ENCODE measurements at places on chromosomes 12 and 14.

DNA sequence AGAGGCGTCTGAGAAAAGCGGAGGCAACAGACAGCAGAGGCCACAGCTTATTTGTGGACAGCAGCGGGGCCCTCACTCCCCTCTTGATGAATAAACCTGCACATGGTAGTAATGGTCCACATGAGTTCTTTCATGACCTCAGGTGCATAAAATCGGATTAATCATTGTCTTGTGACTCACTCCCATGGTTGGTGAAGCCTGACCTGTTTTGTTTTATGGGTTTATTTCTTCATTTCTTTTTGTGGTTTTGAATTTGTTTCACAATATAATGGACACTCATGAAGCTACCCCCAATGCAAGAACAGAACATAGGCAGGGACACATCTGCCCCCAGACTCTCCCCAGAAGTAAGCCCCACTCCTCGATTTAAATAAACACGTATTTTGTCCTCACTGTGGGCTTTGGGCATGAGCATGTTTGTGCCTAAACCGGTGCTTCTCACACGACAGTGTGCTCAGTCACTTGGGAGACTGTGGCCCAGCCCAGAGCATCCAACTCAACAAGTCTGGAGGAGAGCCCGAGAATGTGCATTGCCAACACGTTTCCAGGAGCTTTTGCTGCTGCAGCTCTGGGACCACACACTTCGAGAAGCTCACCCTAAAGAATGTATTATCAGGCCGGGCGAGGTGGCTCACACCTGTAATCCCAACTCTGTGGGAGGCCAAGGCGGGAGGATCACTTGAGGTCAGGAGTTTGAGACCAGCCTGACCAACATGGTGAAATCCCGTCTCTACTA is 116.1 kb downstream of the SCARB1 start:
- DNase-seq, result no peak

- no peak for DNase-seq
Measured at GRCh38 chr12:100567945-100568344, 5.5 kb upstream of the GAS2L3 start.

GRCh38 chr12:60398547-60398946 is 802.7 kb downstream of the SLC16A7 start:
- DNase-seq, result no peak

- DNase-seq, result no peak
Measured at GRCh38 chr12:59700153-59700450, 104.3 kb downstream of the SLC16A7 start.

DNA sequence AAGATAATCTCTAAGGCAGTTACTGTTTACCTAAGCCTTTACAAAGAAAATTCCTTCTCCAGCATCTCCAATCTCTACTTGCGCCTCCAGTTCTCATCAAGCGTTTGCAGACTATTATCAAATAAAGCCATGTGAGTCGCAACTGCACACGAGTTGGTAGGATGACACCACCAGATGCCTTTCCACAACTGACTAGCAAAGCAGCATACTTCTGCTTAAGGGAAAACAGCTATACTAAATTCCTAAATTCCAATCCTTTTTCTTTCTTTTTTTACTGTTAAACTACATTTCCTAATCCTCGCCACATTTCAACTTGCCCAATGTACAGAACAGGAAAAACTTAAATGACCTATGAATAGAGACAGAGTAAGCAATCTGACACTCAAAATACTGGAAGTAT is 166.7 kb downstream of the ITPR2 start:
- DNase-seq, result no peak

DNA sequence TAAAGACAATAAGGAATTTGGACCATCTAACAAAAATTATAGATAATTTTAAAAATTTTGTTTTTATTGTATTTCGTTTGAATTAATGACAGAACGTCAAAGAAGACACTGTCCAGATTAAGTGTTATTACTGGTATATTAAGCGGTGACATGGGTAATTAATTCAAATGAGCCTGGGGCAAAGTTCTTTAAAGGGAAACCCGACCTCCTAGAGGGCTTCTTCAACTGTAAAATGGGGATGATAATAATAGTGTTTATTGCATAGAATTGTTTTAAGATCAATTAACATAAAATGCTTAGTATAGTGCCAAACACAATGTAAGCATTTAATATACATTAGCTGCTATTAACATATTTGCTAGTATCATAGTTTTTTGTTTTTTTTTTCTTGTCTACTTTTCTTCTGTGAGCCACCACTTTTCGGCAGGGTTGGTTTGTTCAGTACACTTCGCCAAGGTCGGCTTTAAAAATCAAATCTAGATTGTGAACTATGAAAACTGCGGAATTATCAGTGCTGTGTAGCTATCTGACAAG is 514 bp upstream of the LARP4 start:
- peak; percentile 88 for DNase-seq

DNA sequence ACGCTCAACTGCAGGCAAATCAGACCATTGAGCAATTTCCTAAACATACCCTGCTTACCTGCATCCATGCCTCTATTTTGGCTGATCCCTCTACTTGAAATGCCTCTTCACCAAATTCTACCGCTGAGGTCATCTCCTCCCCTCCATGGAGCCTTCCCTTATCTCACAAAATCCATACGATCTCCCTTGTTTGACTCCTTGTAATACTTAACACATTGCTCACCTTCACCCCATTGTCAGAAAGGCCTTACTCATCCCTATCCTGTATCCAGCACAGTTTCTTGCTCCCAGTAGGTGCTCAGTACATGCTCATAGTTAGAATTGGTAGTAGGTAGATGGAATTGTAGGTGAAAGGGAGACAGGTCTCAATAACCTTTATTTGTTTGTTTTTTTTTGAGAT is 5.4 kb downstream of the DDN start:
- DNase-seq, result no peak

- DNase-seq, result peak; percentile 23
Measured at GRCh38 chr12:95548056-95548538, 3.2 kb downstream of the USP44 start.

DNA sequence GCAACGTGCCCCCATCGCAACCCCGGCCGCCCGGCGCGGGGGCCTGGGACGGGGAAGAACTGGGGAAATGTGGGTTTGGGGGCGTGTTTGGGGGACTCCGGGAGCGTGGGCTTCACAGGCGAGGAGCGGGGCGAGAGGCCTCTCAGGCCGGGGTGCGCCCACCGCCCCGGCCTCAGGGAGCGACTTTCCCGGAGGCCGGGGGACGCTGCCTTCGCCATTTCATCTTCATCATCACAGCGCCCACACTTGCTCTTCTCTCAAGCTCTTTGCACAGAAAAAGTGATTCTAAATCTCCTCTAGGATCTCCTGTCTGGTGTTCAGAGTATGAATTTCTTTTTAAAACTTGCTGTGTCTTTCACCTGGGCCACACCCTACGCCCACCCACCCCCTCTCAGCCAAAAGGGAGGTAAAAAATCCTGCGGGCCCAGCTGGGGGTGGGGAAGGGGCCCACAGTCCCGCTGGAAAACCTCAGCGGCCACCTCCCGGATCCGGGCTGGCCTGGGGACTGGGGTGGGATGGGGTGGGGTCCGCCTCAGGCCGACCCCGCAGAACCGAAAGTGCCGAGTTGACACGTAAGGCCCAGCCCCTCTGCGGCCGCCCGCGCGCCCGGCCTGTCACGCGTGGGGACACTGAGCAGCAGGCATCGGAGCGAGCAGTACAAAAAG is 7.4 kb downstream of the CDKN1B start:
- DNase-seq, result peak; percentile 70

GRCh38 chr14:88667555-88668273 is 104.9 kb downstream of the ZC3H14 start:
- DNase-seq, result peak; percentile 90

- DNase-seq, result peak; percentile 84
Measured at GRCh38 chr14:50121486-50121885, 5.1 kb upstream of the VCPKMT start.

DNA sequence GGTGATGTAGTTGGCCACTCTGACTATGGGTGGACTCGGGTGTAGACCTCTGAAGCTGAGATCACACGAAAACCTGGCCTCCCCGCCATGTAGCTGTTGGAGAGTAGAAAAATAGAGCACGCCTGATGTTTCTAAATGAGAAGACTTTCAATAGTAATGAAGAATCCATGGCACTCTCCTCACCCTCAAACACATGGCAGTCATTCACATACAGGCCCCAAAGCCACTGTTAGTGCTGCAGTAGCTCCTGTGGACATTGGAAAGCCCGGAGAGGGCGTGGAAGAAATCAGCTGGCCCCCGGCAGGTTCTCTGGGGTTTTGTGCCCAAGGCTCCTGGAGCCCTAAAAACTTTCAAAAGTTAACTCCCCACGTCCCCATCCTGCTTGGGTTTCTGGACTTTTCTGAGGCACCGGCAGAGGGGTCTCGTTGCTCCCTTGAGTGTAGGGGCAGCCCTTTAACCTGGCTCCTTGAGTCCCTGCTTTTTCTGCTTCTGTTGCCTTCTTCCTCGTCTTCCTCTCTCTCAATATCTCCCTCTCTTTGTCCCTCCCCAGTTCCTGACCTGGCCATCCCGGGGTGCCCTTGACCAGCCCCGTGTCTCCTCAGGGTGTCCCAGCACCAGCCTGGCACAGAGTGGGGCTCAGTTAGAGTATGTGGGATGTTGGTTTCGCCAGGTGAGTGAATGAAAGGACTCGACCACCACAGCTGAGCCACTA is 8.3 kb downstream of the MEG3 start:
- no peak for DNase-seq

DNA sequence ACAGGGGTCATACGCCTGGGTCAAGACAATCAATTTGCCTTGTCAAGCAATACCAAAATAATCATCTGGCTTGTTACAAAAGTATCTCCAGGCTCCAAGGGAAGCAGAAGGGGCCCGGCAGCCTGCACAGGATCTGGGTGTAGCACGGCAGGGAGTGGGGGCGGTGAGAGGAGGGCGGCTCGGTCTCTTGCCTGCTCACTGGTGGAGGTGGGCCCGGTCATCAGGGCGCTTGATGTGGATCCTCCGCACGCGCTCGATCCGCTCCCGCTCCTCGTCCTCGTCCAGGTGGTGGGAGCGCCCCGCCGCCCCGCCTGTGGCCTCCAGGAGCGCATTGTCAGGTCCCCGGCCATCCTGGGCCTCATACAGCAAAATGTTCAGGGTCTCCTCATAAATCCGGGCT is 25.7 kb downstream of the KCTD10 start:
- no peak for DNase-seq

GRCh38 chr12:27859648-27860047 is 79.6 kb upstream of the MANSC4 start:
- no peak for DNase-seq

DNA sequence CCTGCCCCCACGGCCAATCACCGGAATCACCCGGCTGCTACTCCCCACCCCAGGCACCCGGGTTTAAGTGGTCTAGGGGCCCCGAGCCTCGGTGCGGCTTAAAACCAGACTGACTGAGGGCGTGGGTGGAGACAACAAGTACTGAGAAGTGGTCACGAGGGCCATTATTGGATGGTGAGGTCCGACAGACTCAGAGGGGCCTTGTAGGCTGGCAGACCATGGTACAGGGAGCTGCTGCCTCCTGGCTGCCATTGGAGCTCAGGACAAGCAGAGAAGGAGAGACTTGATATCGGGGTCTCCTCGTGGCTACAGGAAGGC is 54.1 kb downstream of the FBRSL1 start:
- no peak for DNase-seq

DNA sequence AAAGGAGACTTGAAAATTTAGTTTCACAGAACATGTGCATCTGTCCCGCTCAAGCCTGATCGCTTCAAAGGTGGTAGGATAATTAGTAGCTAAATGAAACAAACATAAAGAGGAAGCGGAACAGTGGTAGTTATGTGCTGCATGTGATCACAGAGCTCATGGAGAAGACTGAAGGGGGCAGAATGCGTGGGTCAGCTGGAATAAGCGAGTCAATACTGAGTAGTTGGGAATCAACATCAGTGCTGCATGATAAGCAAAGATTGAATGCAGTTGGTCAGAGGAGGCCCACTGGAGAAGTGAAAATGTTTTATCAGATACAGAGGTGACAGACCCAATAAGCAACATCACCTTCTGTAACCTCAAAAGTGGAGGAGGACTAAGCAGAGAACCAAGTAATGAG is 95.1 kb upstream of the RFX4 start:
- peak; percentile 16 for DNase-seq

DNA sequence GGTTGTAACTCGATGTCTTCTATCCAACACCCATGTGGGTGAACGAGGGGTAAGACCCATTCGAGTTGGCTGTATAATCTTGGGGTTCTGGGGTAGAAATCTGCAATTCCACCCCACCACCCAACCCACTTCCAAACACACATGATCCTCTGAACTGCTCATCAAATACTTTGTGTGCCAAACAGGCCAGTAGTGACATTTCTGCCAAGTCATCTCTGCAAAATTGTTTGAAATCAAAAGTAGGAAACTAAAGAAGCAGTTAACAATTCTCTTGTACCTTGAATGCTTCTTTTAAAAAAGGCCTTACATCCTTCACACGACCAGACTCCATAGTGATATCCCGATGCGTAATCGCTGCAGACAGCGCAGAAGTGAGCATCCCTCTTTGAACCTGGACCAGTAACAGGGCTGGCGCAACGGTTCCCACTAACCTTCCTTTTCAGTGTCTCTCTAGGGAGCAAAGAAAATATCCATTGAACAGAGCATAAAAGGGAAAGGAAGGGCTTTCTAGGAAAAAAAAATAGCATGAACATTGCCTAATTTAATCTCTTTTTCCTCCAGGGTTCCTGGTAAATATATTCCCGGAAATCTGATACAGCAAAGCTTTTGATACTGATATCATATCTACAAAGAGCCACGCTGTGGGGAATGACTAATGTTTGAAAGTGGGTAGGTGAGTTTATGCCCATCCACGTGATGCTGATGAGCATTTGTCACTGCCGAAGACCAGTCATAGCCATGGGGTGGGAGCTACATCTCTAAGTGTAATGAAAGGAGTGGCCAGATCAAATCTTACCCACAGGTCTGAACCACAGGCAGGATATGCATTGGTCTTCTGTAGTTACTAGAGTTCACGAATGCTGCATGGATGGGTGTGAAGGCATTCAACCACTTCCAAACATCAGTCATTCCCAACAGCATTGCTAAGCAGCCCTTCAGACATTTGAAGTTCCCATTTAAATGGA is 14.2 kb downstream of the ESR2 start:
- peak; percentile 20 for DNase-seq

DNA sequence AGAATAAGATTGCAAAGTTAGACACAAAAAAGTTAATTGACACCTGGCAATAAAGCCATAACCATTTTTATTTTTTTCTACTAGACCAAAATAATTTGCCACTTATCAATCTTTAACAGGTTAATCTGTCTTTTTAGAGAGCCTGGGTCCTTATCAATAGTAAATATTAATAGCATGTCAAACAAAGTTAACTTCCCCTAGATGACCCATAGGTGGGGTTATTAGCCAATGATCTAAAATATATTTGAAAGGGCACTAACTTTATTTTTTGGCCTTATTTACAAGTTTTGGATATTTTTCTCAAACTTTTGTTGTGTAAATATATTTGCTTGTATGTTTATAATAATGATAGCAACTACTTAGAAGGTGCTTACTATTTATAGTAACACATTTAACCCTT is 3.9 kb downstream of the ANKRD33 start:
- no peak for DNase-seq

- no peak for DNase-seq
Measured at GRCh38 chr14:29674566-29675285, 252.9 kb downstream of the PRKD1 start.

DNA sequence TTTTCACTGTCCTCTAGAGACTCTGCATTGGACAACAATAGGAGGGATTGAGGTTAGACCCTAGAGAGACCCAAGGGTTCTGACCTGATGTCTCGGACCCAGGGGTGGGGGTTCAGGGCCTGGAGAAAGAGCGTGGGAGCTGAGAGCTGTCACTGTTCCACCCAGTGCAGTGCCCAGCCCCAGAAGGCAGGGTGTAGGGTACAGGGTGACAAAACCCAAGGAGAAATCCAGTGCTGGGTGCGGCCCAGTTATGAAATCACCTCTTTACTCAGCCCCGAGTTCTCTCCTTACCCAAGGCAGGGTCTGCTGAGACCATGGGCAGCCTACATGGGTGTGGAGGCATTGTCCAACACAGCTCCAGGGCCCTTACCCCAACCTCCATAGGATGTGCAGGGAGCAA is 2.6 kb downstream of the AQP2 start:
- DNase-seq, result no peak

All from NCI-H69 (cell line).